ENCODE measurements at places on chromosomes 1 and 21.

- no peak for DNase-seq
Measured at GRCh38 chr1:60672449-60672848, 409.9 kb upstream of the NFIA start.

GRCh38 chr21:44089001-44089911 lies 17.9 kb upstream of the PWP2 start:
- DNase-seq, result no peak

DNA sequence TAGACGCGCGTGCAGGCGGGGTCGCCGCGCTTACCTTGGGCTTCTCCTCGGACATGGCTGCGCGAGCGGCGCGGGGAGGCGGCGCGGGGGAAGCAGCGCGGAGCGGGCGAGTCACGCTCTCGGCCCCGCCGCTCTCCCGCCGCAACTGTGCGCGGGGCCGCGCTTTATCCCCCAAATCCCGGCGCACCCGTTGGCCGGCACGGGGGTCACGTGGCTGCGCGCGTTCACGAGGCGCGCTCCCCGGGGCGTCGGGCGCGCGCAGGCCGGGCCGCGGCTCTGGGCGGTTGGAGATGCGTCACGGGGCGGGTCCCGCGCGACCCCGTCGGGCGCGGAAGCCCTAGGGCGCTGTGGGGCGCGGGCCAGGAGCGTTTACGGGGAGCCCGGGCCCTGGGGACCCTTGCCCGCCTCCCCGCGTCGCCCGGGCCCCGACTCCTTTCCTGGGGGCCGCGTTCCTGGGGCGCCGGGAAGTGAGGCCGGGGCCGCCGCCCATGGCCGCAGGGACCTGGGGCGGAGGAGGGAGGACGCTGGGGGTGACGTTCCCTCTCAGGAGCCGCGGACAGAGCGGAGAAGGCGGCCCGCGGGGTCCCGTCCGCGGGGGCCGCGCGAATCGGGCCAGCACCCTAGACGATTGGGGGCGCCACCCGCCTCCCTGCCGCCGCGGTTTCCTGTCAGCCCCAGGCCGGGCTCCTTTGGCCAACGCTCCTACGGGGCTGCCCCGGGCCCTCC lies at the start of gene SUMO3:
Gene SUMO3, minus strand, starts transcription at position 149 of the 726 bp plus-strand sequence. Its CDS starts 94 bp downstream, at position 55.
- peak; percentile 90 for DNase-seq

- DNase-seq, result no peak
Measured at GRCh38 chr21:38898422-38899096, 92.8 kb downstream of the ETS2 start.

GRCh38 chr1:153626904-153627714 lies at the start of gene S100A13:
TSS of gene S100A13 (minus strand) at chr1:153627505. CDS start at chr1:153626472, 1,033 bp downstream.
- DNase-seq, result peak; percentile 46

DNA sequence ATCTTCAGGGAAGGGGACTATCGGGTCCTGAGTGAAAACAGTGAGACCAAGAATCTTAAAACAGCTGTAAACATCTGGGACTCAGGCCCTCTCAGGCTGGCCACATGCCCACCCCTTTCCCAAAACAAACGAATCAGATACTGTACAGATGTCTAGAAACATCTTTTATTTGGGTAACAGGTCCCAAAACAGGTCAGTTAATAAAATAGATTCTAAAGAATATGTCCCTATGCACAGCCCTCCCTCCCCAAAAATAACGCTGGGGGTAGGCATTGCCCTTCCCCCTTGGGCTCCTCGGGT lies 499 bp upstream of the CRTC2 start:
- no peak for DNase-seq

GRCh38 chr1:94793296-94793656 lies 26.9 kb upstream of the SLC44A3 start:
- no peak for DNase-seq
